CD4-positive, alpha-beta T cell (primary cell): ENCODE measurements at places on chromosomes 16 and 17.

DNA sequence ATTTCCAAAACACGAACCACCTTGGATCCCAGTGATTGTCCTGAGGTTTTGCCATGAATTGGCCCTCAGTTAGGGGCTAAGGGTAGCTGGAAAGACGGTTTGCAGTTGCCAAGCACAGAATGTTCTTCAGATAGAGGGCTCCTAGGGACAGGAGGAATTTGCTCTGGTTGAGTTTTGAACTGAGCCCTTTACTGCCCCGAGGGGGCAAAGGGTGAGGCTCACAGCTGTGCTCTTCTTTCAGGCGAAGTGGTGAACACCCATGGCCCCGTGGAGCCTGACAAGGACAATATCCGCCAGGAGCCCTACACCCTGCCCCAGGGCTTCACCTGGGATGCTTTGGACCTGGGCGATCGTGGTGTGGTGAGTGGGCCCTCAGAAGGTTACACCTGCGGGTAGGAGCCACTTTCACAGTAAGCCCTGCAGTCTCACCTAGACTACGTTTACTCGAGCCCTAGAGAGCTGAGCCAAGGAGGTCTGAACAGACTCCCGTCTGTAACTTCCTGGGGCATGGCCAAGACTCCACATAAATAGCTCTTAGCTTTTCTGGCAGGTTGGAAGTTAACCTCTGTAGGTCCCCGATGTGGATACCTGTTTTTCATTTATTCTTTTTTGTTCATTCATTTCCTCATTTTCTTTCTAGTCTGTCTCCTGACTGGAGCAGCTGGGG is 32.5 kb downstream of the NMT1 start:
- no peak for DNase-seq

- no peak for DNase-seq
These were observed 136.9 kb downstream of the SLC39A11 start for GRCh38 chr17:72955391-72956140.

GRCh38 chr17:72378414-72379390 is 257.9 kb downstream of the SOX9 start:
- DNase-seq, result no peak

GRCh38 chr17:67156269-67157199 is 88.5 kb downstream of the HELZ start:
- no peak for DNase-seq

GRCh38 chr17:76973040-76973439 is 104.8 kb downstream of the MGAT5B start:
- DNase-seq, result no peak

DNA sequence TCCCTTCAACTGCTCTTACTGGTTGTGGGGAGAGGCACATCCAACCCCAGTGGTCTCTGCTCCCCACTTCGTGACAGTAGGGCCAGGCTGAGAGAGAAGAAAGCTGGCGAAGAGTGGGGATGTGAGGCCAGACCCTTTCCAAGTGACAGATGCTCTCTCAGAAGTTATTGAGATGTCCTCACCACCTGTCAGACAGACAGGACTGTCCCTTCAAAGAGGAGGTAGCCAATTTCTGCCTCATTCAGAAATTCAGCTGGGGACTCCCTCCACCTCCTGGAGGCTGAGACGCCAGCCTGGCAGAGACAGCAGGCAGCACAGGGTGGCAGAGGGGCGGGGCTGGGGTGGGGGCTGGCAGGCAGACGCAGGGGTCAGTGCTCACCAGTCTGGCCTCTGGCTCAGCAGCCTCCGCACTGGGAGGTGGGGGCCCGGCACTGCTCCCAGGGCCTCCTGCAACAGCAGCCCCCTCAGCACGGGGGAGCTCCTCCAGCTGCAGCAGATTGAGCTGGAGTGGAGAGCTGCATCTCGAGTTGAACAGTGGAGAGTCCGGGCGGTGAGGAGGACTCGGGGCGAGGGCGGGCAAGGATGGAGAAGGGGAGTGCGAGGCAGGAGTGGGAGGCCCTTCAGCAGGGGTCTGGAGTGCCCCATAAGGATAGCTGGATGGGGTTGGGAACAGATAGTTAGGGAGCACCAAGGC is 9.2 kb downstream of the PER1 start:
- no peak for DNase-seq

DNA sequence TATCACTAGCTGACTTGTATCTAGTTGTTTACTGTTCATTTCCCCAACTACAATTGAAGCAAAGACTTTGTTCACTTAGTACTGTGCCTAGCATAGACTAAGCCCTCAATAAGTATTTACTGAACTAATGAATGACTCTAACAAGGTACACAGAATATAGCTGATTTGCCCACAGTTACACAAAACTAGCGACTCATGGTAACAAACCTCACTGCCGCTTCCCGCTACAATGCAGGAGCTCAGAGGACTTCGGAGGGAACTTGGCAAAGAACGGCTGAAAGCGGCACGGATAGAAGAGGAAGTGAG is 524 bp downstream of the EFTUD2 start:
- DNase-seq, result no peak

DNA sequence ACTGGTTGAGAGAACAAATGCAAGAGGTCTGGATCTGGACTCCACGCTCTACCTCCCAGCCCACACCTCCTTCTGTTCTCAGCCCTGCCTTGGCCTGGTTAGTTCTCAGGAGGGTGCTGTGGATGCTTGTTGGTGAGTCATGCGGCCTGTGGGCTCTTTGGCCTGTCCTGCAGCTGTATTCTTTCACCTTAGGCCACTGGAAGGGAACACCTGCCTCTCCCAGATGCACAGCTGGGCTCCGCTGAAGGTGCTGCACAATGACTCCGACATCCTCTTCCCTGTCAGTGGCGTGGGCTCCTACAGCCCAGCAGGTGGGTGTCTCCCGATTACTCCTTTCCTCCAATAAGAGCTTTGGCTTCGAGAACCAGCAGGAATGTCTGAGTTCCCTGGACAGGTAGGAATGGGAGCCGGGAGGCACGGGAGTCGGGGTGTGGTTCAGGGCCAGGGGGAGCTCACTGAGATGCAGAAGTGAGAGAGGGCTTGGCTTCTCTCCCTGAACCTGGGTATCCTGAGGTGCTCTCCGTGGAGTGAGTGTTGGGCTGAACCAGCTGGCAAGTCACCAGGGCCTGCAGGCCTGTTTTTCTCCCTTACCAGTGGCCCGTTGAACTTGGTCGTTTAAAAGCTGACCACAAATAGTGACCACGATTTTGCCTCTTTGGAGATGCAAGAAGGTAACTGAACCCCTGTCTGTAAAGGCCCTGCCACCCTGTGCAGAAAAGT is 85.0 kb downstream of the SNX29 start:
- DNase-seq, result no peak

GRCh38 chr17:73346501-73347162 is 34.8 kb upstream of the CDC42EP4 start:
- no peak for DNase-seq

DNA sequence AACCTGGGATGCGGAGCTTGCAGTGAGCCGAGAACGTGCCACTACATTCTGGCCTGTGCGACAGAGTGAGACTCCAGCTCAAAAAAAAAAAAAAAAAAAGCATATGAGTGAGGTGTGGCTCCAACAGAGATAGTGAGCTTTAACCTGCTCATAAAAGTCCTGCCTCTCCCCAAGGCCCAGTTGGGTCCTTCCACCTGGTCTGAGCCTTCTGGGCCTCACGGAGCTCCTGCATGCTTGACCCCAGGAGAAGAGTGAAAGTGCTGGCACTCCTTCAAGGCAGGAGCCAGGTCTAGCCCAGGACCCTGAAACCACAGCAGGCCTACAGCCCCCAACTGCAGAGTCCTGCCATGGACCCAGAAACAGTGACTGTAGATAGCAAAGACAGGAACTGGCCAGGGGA is 17.7 kb downstream of the HSD11B2 start:
- no peak for DNase-seq

- no peak for DNase-seq
These were observed 4.9 kb upstream of the CIAO3 start for GRCh38 chr16:745739-746138.

GRCh38 chr16:85421338-85422195 is 191.6 kb upstream of the GSE1 start:
- no peak for DNase-seq

DNA sequence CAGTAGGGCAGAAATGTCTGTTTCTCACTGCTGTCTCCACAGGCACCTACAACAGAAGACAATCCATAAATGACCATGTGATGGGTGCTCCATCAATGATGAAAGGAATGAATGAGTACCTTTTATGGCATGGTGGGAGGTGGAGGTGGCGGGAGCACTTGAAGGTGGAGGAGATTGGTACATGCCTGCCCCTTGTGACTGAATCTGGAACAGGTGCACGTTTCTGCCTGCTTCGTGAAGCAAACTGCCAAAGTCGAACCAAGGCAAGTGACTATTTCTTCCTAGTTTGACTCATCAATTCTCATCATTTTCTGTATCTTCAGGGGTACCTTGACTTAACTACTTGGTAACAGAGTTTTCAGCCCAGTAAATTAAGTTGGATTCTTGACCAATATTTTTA is 25.4 kb downstream of the CDRT15 start:
- no peak for DNase-seq

DNA sequence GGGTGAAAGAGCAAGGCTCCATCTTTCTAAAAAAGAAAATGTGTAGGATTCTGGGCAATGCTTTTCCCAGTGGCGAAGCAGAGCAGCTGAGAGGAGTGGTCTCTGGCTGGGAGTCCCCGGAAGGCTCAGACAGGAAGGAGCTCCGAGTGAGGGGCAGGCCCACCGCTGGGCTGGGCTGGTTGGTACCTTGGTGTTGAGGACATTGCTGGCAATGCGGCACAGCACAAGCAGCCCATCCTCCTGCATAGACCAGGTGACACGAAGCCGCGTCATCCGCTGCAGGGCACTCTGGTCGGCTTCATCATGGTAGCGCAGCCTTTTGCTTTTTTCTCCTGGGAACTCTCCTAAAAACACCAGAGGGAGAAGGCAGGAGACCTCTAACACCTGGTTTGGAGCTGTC is 63.9 kb downstream of the GTF3C1 start:
- DNase-seq, result no peak

- DNase-seq, result no peak
These were observed 51.8 kb upstream of the IL34 start for GRCh38 chr16:70594569-70594968.

DNA sequence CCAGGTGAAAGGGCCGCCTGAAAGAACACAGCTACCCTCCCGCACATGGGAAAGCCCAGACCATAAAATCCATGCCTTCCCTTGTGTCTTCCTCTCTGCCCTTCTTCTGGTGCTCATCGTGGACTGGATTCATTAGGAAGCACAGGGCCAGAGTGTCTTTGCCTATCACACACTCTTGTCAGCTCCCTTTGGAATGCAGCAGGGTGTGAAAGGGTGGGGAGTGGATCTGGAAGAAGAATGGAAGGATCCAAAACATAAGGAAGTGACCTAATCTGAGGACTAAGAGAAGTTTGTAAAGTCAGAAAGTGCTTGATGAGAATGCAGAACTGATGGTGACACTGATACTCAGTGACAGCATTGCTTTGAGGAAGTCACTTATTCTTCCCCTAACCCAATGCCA is 1147.3 kb upstream of the GOT2 start:
- DNase-seq, result no peak

- DNase-seq, result peak; percentile 74
These were observed 20.4 kb upstream of the CDYL2 start for GRCh38 chr16:80824623-80825364.

DNA sequence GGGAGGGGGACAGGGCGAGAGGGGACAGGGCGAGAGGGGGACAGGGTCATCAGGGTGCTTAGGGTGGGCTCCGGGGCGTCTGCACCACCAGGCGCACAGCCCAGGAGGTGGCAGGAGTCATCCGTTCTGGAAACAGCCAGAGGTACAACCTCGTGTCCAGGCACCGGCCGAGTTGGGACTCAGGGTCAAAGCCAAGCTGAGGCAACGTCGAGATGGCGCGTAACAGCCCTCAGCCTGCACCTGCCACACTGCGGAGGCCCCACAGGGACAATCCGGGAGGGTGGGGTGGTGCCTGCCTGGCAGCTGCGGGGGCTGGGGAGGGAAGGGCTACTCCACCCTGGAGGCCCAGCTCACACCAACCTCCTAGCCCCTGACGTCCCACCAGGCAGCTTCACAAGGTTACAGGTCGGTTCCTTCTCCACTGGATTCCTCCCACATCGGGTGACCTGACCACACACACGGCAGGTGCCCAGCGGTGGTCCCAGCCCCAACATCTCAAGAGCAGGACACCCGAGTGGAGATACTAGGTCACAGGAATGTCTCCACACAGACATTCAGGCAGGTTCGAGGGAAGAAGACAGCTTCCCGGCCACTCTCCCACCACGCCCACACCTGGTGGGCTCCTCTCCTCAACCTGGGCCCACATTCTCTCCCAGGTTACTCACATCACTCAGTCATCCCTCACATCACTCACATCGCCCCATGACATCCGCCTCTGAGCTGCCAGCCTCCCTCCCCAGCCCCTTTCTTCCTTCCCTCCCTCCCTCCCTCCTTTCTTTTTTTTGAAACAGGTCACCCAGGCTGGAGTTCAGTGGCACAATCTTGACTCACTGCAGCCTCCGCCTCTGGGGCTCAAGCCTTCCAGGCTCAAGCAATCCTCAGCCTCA is 47.3 kb downstream of the RPH3AL start:
- DNase-seq, result no peak

DNA sequence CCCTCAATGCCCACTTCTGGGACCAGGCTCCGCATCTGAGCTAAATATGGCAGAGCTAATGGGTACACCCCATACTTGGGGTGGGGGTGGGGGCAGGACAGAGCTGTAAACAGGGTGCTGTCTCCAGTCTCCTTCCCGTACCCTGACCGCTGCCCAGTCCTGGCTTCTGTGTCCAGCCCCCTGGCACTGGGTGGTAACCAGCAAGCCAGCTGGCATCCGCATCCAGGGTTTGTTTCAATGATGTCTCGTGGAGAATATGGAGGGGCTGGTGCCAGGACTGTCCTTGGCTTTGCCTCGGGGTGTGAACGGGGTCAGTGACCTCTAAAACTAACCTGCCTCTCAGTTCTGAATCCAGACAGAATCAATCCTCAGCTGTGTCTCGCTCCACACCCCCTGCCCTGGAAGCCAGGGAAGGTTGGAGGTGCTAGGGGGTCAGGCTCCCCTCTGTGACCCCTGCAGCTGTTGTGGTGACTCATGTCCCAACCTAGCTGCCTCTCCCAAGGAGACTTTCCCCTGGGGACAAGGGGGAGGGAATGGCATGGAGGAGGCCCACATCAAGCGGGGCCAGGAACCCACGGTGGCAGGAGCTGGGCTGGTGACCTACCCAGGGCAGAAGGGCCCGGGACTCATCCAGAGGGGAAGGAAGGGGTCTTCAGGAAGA is 1.5 kb upstream of the PNMT start:
- DNase-seq, result no peak

DNA sequence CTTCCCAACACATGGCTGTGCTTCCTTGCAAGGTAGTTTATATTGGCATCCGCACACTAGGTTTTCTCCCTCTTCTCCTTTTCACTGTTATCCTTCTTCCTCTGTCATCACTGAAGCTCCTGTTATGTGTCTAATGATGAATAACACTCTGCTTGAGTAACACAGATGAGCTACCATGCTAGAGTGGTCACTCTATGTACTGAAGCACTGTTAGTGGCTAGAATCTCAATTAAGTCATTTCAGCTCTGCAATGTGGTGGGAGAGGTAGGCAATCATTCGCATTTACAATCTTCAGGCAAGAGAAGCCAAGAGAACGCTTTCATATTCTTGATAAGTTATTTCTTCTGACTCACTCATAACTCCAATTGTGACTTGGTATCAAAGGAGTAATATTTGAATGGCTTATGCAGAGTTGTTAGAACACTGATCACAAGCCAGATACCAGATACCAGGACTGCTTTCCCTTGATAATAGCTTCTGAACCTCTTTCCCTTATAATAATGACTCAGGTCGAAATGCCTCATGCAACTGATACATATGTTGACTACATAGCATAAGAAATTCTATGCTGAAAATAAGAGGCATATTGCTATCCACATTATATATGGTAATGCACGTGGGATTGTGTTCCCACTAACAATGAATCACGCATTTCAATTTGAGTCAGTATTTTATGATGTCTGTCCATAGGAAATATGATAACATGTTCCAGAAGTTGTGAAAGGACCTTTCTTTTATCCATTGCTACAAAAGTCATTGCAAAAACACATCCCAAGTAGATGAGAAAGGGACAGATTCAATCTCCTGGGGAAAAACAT is 158.0 kb upstream of the HS3ST3A1 start:
- DNase-seq, result no peak
